ENCODE measurements at places on chromosomes 1 and 21.

DNA sequence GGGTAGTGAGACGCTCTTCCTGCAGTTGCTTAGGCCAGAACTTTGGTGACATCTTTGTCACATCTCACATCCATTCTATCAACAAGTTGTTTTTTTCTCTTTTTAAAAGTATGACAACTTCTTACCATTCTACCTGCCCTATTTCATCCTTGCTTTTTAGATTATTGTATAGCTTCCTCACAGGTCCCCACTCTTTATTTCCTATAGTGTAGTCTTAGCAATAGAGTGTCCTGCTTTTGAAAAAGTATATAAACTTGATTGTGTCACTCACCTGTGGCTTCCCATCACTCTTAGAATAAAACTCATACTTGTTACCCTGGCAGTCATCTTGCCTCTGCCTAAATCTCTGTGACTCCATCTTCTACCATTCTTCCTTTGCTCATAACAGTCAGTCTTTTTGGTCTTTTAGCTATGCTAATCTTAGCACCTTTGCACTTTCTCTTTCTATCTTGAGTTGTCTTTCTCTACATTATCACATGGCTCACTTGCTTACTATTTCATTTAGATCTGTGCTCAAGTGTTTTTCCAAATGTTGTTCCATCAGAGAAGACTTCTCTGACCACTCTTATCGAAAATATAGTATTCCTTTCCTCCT, 9.5 kb downstream of the CDC73 start:
- no peak for DNase-seq

GRCh38 chr1:1171546-1172340, 1.9 kb upstream of the TTLL10 start:
- peak; percentile 20 for DNase-seq

DNA sequence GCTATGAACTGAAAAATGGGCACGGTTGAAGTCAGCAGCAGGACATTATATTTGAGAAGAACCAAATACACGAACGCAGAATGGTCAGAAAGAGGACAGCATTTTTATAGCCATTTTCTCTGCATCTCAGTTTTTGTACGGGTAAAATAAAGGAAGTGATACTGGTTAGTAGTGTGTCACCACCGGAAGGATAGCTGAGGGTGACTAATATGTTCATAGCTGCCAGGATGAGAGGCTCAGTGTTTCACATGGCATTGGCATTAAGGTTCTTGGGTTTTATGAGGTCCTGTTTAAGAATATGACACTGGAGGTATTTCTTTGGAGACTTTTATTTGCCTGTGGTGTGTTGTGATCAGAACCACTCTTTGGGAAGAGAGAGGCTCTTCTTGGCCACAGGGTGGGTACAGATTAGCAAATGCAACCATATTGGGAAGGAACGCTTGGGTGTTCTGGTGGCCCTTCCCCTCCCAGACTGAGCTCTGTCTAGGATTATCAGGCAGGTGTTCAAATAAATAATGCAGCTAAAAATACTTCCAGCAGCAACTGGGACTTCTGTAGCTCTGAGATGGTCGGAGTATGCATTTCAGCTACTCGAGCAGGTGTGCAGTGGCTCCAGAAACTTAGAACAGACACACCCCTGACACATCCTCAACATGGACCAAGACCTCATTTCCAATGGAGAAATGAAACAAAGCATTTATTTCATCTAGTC, 158.2 kb downstream of the PBX1 start:
- no peak for DNase-seq

DNA sequence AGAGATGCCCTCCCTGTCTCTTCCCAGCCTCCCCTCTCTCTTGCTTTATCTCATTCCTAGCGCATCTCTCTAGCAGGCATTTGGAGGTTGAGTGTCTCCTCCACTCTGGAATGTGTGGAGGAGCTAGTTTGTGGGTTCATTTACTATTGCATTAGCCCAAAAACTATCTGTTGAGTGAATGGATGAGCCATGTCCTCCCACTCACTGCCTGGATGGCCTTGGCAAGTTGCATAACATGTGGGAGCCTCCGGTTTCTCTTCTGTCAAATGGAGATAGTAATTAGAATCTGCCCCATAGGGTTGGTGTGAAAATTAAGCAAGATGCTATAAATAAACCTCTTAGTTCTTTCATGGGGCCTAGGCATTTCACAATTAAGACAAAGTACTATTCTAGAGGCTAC, 181.8 kb downstream of the KAZN start:
- DNase-seq: no peak
